ENCODE measurements at places on chromosomes 3 and 15.

DNA sequence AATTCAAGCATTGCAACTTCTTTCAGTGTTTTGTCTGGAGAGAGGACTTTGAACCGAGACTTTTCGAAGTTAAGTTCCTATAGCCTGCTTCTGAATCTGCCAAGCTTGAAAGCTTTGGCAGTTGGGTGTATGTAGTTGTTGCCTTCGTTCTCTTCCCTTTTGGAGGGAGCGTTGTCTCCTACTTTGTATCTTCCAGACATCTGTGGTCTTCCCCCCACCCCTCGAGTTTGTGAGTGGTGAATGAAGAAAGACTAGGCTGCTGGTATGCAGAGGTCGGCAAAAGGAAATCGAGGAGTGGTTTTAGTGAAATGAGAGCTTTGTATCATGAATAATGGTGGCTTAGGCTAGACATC lies 1.3 kb downstream of the CTNNB1 start:
- DNase-seq = peak; percentile 57

DNA sequence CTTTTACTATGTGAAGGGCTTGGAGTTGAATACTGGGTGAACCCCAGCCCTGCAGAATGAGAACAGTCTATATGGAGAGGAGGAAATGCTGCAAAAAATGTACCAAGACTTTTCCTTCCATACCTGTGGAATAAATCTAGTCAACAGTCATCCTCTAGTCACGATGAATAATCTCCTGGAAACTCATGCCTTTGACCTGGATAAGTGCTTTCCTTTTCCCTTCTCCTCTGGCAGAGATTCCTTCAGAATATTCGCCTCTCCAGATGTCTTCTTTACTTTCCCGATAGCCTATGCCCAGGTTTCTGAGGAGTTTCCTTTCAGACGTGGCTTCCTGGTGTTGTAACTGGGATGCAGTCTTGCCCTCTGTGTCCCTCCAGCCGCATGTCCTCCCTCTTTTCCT lies 28.1 kb downstream of the CCNL1 start:
- no peak for DNase-seq

DNA sequence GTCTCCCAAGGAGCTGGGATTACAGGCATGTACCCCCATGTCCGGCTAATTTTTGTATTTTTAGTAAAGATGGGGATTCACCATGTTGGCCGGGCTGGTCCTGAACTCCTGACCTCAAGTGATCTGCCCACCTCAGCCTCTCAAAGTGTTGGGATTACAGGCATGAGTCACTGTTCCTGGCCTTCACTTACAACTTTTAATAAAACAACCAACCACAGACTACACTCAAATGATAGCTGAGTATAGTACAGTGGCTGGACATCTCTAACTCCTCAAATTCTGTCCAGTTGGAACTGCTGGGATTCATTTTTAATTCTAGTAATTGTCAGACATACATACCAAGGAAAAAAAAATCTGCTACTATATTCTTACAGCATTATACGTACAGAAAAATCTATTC lies 71.0 kb downstream of the PBRM1 start:
- DNase-seq = no peak

DNA sequence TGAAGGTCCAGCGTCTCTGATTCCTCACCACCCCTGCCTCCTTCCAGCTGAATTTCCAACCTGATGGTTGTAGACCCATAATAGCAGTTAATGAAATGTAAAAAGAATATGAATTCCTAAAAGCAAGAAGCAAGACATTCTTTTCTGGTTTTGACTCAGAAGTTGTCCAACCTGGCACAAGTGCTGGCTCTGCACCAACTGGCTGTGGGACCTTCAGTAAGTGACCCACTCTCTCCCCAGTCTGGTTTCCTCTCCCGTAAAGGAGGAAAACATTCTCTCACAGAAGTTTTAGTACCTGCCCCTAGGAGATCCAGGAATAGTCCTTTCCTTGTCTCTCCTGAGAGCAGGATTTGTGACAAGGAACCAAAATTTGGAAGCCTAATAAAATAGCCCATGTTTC lies 236.9 kb upstream of the TRIM42 start:
- DNase-seq = no peak

- DNase-seq = no peak
Measured at GRCh38 chr3:50490424-50490823, 13.0 kb downstream of the CACNA2D2 start.

DNA sequence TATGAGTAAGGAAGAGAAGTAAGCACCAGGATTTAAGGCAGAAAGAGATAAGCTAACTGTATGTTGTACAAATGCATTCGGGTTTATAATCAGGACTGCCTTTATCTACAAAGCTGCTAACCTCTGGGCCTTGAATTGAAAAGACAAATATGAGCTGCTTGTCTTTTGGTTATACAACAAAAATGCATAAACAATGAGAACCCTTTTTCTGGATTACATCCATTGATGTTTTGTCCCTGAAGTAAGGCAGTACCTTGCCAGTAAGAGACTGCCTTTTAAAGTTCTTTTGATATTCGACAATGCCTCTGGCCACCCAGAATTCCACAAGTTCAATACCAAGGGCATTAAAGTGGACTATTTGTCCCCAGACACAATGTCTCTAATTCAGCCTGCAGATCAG lies 280.7 kb downstream of the ZNF621 start:
- no peak for DNase-seq

- peak; percentile 60 for DNase-seq
Measured at GRCh38 chr3:157204431-157204830, 44.5 kb upstream of the CCNL1 start.

- no peak for DNase-seq
Measured at GRCh38 chr3:16066975-16067374, 107.5 kb upstream of the GALNT15 start.

DNA sequence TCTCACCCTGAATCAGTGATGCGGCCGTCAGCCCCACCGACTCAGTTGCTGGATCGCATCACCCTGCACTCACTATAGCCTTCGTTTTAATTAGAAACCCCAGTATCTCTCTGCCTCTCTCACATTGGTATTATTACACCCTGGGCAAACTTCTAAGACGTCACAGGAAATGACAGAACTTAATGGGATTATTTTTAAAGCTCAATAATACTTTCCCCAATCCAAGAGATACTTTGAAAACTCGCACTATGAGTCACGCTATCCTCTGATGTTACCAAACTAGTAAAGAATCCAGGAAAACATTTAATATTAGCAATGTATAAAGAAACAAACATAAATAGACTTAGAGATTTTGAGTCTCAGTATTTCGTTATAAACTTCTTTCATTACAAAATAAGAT lies 36.6 kb downstream of the RUBCN start:
- no peak for DNase-seq

DNA sequence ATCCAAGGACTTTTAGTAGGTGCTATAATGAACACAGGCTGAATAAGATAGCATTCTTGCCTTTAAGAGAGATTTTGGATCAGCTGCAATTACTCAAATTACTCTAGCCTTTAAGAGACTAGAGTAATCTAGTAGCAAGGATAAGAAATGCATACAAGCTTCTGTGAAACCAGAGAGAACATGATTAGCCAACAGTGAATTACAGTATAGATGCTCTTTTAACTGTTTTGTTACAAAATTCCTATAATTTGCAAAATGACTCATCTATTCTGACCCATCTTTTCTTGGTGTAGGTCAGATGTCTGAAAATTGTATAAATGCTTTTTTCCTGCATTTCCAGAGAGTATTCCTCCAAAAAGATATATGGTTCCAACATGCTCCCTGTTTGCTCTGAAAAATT lies 66.9 kb downstream of the CEP63 start:
- DNase-seq = no peak

DNA sequence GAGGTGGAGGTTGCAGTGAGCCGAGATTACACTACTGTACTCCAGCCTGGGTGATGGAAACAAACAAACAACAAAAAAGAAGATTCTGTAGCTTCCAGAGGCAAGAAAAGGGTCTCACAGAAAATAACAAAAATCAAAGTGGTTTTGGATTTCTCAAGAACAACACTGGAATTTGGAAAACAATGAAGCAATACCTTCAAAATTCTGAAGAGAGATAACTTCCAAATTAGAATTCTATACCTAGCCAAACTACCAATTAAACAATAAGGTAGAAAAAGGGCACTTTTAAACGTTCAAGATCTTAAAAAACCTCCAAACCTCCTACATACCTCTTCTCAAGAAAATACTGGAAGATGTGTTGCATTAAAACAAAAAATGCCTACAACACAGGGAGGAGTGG lies 4.9 kb upstream of the CDCP1 start:
- no peak for DNase-seq

GRCh38 chr3:170128259-170128976 lies 53.1 kb downstream of the PHC3 start:
- DNase-seq = no peak

DNA sequence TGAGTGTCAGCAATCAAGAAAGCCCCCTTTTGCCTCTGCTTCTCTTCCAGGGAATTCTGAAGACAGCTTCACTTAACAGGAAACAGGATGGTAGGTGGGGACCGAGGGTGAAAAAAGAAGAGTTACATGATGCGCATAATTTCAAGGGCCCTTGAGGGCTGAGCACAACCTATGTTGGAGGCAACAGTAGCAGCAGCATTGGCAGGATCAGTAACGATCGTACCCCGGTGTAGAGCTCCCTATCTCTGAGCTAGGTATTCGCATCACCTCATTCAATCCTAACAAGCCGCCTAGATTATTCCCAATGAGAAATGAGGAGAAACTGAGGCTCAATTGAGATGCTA lies 432 bp upstream of the RAD54L2 start:
- no peak for DNase-seq

DNA sequence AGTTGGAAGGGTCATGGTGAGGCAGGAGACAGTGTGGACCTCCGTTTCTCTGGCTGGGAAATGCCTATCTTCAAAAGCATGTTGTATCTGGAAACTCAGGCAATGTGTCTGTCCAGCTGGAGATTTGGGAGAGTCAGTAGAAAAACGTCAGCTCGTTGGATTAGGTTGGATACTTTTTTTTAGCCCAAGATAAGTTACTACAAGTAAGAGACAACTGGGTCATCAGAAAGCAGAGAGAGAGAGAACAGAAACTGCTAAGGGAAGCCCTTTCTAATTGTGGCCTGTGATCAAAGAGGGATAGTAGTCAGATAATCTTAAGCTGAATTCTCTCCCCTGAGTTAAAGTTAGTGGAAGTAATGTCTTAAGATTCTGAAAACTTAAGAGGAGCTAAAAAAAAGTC lies 78.9 kb upstream of the ZNF280D start:
- DNase-seq = peak; percentile 30

DNA sequence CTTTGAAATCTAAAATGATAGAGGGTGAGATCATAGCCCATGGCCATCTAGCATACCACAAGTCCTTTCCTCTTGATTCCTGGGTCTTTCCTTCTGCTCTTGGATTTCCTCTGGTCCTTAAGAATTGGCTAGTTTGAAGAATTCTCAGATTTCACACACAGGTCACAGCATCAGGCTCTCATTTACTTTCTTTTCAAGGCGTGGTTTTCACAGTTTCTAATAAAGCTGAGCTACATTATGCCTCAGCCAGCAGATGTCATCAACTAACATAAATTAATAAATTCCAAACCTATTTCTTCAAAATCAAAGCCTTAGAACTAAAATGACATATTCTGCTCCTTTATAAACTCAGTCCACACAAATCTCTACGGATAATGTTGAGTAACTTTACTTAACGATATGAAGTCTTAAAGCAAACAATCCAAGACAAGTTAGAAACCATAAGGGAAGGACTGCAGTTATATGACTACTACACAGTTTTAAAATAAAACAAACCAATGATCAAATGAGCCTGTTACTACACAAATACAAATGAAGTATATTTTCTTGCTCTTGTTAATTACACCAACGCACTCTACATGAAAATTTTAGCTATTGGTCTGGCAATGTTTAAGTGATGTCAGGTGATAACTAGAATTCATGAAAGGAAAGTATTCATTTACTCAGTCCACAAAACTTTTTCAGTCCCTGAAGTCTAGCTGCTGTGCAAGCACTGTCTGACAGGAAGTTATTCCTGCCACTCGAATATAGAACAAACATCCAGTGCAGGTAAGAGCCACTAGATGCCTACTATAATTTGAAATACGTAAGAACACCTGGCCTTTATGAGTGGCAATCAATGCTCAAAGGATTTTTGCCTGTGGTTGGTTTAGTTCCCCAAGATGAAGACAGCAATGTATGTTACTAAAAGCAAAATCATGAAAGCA lies 9.2 kb downstream of the CCDC14 start:
- no peak for DNase-seq

DNA sequence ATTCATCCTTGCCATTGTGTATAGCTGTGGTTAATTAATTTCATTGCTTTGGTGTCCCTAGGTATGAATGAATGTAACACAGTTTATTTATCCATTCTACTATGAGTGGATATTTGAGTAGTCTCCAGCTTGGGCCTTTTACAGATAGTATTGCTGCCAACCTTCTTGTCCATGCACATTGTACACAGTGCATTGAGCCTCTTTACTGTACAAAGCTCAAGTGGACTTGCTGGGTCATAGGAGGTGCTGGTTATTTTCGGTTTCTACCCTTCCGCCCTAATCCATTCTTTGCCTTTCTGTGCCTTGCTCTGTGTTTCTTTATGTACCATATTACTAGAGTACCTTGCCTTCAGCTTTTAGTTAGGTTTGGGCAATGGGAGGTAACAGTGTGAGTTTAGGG lies 60.7 kb downstream of the DUT start:
- no peak for DNase-seq

GRCh38 chr3:195035345-195036202 lies 235.4 kb downstream of the XXYLT1 start:
- no peak for DNase-seq

DNA sequence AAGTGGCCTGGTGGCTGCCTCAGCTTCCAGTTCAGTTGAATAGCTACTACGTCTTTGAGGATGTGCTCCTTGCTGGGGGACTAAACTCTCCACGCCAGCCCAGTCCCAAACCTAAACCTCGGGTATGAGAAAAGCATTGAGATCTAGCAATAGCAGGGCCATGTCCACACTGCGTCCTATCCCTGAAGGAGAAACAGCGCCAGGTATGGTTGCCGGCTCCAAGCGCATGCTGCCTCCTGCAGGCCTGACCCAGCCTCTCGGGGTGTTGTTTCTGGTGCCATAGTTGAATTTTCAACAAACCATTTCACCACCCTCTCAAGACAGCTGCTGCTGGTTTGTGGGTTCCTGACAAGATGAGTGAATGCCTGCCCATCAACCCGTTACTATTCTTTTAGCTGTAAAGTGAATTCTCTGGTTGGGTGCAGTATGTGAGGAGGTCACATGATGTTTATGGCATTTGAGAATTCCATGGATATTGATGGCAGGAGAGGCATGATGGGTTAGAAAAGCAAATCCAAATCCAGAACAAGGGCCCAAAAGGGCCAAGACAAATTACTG lies 13.0 kb upstream of the SLC28A1 start:
- no peak for DNase-seq

GRCh38 chr3:166123576-166123975 lies 286.4 kb upstream of the BCHE start:
- DNase-seq = no peak
